ENCODE measurements at places on chromosomes 7 and 10.

DNA sequence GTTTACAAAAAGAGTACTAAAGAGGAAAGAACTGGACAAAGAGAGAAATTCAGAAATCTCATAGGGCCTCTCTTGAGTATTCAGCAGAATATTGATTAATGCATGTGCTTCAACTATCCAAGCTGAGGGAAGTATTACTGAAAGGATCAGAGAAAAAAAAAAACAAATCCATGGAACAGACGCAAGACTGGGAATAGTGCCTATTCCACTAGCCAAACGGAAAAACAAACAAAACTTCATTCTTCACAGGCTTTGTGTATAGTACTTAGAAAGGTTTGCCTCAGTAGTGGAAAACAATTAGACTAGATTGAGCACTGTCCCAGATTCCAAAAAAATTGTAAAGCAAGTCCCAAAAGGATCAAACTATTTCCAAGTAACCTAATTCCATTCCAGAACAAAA, 106.2 kb downstream of the TFEC start:
- no peak for DNase-seq

DNA sequence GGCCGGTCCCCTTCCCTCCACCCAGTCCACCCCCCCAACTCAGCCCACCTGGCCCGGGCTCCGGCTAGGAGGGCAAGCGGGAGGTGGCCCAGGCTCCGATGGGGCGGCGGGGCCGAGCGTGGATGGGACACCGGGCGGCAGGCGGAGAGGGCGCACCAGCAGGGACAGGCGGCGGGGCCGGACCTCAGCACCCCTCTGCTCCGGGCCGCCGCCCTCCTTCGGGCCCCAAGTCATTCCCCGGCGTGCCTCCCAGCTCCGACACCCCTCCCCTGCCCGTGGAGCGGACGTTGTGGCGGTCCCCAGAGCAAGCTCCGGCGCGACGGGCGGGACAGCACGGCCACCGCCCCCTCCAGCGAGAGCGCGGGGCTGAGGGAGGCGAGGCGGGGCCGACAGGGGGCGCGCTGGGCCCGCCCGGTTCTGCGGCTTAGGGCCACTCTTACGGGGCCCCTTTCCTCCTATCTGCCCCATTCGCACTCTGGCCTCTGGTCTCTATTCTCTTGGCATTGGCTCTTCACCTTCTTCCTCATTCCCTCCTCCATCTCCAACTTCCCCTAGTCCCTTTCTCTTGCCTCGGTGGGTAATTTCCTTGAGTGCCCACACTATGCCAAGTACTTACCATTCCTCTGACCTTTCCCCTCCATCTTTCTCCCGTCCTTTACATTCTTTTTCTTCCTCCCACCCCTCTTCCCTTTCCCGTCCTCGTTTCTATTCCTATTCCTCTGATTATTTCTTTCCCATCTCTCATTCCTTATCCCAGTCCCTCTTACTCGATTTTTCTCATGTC, 701 bp upstream of the GBX1 start:
- no peak for DNase-seq

DNA sequence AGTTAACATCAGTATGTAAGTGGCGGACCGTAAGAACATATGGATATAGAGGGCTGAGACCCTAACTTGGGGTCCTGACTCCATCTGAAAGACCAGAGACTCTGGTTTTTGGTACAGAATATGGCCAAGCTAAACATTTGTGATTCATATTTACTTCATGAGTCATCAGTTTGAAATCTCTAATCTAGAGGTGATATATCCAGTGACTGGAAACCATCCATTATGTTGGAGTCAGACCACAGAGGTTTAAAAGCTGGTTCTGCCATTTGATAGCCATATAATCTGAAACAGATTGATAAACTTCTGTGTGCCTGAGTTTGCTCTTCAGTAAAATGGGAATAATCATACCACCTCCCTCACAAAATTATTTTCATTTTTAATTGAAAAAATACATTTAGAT, 505.3 kb downstream of the SORCS3 start:
- no peak for DNase-seq

DNA sequence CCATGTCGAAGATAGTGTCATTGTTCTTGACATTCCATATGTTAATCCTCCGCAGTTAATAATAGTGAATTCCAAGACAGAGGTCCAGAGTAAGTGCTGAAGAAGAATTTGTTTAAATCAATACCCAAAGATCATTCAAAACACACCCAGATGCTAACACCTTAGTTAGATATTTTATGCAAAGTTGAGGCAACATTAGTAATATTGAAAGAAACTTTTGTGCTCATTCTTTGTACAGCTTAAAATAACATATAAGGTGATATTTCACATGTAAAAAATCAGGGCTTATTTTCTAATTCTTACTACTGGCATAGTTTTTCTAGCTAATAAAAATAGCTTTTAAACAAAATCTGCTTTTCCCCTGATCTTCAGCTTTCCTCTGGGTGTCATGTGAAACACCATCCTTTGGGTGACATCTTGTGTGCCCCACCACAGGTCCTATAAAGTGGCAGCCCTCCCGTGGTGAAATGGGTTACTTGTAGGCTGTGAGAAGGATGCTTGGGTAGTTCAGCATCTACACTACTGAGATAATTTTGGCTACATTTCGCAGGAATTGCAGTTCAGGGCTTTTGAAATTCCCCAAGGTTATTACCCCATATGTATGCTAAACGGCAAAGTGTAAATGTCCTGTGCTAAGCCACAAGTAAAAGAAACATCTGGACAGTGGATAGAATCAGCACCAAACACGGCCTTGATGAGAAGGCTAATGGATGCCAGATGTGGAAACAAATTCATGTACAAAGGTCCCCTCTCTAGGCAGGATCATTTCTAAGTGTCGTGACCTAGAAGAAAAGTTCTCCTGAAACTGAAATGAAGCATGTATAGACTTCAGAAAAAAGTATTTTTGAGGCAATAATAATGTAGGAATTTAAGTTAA, 105.4 kb downstream of the GRM3 start:
- DNase-seq, result no peak

DNA sequence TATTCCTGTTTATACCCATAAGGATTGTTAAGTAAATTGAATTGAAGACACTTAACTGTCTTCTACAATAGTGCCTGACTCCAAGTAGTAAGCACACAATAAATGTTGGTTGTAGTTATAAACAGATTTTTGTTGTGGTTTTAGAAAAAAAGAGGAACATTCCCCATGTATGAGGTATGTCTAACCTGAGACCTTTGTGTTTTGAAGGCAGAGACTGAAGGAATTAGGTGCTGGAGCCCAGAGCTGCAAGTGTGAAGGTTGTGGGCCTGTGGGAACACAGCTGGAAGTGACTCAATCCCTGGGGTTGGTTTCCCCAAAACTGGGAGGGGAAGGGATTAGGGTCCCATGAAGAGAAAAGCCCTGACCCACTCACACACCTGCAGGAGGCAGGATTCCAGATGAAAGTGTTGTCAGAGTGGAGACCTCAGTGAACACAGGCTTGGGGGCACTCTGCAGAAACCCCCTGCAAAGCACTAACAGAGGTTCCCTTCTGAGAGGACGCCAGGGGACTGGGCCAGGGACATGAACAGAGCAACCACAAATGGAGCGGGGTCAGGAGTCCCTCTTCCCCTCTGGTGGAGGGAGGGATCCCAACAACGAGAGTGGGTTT, 265.1 kb upstream of the KLF14 start:
- no peak for DNase-seq

DNA sequence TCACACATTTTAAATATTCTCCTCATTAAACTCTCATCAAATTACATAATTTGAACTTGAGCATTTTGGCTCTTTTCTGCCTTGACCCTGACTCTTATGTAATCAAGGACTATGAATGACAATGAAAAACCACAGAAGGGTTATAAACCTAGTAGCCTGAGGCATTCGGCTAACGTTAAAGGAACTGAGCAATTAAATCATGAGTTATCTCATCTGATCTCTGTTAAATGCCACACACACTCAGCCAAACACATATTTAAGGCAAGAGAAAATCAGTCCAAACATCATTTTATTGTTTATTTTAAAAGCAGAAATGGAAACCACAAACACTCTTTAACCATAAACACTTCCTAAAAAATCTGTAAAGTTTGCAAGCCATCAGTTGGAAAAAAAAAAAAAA, 204.3 kb downstream of the DGKI start:
- DNase-seq, result no peak

DNA sequence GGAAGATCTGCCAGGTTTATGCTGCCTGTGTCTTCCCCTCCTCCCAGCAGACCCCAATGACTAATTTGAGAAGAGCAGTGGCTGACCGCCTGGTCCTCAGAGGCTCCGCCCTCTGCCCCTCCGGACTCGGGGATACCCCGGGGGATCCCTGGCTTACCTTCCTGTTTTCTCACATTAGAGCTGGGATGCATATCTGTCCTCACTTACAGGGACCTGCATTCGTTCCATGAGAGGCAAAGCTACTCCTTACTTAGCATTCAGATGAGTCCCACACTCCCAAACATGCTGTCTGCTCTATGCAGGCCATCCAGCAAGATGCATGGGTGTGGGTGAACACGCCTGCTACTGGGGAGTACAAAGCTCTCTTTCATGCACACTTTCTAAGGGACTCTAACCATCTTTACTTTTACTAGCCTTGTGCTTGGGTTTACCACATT, 24.0 kb downstream of the VOPP1 start:
- no peak for DNase-seq

- DNase-seq, result no peak
Measured at GRCh38 chr7:16063221-16063620, 358.1 kb downstream of the CRPPA start.

DNA sequence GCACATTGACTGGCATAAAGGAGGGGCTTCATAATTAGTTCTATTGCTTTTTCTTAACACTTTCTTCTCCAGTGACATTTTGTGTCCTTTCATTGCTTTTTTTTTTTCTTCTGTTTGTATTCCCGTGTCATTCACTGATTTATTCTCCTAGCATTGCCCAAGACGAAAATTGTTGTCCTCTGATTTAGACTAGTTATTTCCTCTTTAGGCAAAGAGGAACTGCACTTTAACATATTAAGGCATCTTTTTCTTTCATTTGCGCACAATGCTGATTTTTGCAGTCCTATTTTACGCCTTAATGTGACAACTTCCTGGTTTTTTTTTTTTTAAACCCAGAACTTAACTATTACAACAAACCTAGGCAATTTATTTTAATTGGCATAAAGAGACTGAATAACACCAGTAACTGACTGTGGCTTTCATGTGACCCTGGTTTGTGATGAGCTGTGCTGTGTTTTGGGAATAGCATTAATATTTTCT, 39.7 kb downstream of the ARID5B start:
- DNase-seq, result no peak

DNA sequence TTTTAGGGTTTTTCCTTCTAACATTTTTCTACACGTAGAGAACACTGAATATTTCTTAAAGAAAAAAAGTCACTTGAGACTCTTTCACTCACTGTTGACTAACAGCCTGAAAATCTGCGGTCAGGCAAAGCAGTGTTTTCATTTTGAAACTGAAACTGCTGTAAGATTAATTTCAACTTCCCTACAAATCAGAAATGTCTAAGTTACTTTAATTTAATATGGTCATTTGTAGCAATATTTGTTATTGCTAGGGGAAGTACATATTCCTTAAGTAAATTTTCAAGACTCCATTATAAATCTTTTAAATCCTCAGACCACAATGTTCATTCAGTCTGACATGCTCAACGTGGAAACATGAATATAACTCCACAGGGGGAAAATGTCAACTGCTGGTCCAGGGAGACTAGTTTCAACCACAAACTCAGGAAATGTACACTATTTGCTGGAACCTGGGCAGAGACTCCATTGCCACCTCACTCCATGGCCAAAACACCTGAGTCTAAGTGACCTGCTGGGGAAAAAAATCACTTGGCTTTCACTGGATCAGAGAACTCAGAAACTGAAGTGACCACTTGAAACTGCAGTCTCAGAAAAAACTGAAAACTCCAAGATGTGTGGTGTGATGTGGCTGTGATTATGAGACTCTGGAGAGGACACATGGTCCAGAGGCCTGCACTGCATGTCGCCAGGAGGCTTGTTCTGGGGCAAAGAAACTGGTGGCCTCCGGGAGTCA, 161.2 kb downstream of the TAX1BP1 start:
- no peak for DNase-seq

- DNase-seq, result no peak
Measured at GRCh38 chr10:2982146-2982545, 85.2 kb upstream of the PFKP start.

DNA sequence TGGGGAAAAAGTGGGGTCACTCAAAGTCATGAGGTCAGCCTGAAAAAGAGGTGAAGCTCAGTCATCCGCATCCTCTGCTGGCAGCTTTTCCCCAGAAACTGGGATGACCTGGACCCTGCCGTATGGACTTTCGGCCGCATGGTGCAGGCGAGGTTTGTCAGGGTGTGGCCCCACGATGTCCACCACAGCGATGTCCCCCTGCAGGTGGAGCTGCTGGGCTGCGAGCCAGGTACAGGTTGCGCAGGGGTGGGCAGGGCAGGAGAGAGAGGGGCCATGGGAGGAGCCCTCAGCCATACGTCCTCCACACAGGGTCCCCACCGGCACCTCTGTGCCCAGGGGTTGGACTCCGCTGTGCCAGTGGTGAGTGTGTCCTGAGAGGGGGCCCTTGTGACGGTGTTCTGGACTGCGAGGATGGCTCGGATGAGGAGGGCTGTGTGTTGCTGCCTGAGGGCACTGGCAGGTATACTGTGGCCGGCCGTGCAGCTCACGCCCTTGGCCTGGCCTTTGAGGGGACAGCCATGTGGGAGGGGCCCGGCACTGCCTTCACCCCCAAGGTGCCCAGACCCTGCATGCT, 23.0 kb upstream of the ZNF467 start:
- no peak for DNase-seq
